ENCODE measurements at places on chromosomes 16 and 17.

GRCh38 chr16:361341-361871 is 8.9 kb upstream of the AXIN1 start:
- no peak for DNase-seq

- DNase-seq, result no peak
Observed at GRCh38 chr16:88929091-88929445, 47.9 kb downstream of the CBFA2T3 start.

GRCh38 chr17:59470624-59471297 is 94.6 kb upstream of the DHX40 start:
- DNase-seq, result no peak

DNA sequence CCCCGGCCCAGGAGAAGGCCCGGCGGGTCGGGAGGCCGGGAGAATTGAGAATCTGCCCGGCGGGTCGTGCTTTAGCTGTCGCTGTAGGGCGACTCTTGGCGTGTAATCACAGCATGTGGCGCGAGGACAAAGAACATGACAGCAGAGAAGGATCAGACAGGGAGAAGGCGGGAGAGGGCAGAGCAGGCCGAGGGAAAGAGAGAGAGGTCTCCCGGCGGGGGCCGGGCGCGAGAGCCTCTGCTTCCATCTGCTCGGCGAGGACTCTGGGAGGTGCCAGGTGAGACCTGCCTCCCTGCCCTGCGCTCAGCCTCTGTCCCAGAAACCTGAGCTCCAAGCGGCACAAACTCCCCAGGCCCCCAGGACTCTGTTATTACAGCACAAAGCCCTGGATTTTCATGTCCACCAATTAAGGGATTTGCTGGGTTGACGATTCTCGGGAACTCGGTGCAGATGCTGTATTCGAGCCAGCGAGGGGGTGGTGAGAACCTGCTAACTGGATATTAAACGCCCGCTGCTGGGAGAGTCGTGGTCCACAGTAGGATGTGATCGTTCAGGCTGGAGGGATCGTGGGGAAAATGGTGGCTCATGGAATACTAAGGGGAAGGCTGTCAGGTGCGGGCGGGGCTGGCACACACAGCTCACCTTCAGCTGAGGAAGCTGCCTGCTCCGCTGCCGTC is 172.0 kb upstream of the CIBAR2 start:
- DNase-seq, result peak; percentile 49

GRCh38 chr17:38575781-38576180 is 30.0 kb downstream of the SRCIN1 start:
- no peak for DNase-seq

DNA sequence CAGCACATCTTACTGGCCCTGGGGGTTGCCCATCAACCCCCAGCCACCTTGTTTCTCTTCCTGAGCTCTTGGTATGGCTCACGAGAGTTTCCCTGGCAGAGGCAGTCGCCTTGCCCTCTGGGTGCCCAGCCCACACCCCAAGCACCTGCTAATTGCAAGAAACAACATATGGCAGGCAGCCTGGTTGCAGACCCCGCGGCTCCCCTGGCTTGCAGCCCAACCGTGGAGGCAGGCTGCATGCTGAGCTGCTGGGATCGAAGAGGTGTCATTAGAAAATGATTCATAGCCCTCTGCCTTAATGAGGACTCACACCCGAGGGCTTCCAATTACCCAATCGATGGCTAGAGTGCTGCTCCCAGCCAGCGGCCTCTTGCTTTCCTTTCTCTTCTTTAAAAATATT is 115.7 kb downstream of the TMEM114 start:
- no peak for DNase-seq

DNA sequence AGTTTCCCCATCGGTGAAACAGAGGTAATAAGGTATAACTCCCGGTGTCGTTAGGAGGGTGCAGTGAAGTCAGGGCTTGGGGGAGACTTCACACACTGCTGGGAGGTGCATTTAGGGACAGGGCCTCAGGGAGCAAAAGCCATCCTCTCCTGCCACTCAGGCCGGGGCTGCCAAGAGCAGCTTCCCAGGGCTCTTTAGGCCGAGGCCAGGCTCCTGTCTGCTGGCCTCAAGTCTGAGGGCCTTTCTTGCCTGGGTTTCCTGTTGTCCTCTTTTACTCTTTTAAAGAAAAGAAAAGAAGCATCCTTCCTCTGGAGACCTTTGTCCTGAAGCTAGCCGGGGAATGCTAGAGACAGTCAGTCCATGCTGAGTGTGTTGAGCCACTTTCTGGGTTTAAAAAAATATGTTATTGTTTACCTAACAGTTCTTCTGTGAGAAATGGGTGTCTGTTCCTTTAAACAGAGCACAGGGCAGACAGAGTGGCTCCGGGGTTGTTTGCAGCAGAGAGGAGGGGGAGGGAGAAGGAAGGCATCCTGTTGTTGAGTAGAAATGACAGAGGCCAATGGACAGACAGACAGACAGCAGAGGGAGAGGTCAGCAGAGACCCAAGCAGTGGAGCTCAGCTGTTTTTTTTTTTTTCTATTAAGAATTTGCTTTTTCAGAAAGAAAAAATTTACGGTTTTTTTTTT is 79.1 kb downstream of the C17orf67 start:
- no peak for DNase-seq

- no peak for DNase-seq
Observed at GRCh38 chr17:55433629-55434422, 12.2 kb upstream of the MMD start.

GRCh38 chr16:87329436-87330256 is 12.5 kb upstream of the C16orf95 start:
- DNase-seq, result no peak

GRCh38 chr17:62994931-62995330 is 28.9 kb downstream of the TANC2 start:
- no peak for DNase-seq

DNA sequence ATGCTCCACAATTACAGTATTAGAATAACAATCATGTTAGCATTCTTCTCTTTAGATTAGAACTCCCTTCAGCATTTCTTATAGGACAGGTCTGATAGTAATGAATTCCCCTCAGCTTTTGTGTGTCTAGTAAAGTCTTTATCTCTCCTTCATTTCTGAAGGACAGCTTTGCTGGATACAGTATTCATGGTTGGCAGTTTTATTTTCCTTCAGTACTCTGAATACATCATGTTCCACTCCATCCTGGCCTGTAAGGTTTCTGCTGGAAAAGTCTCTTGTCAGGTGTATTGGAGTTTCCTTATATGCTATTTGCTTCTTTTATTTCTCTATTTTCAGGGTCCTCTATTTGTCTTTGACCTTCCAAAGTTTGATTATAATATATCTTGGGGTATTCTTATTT is 4.0 kb upstream of the ABCA10 start:
- DNase-seq, result no peak

DNA sequence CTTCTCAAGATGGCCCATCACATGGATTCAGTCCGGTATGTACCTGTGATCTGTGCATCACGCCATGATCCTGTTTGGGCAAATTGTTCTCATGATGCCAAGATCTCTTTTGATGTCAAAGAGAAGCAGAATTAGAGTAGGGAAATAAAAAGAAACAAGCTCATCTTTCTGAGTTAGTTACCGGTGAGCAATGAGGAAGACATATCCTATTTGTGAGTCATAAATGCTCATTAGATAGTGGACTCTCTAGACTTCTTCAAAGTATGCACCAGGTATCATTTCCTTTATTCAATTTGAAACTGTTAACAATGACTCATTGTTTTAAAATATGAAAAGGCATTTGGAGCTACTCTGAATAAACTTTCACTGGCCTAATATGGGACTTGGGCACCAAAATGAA is 8.0 kb upstream of the KRTAP4-12 start:
- DNase-seq, result no peak

GRCh38 chr17:17612085-17613022 is 20.8 kb upstream of the PEMT start:
- no peak for DNase-seq

- no peak for DNase-seq
Observed at GRCh38 chr16:86926181-86927094, 348.1 kb downstream of the FOXL1 start.

DNA sequence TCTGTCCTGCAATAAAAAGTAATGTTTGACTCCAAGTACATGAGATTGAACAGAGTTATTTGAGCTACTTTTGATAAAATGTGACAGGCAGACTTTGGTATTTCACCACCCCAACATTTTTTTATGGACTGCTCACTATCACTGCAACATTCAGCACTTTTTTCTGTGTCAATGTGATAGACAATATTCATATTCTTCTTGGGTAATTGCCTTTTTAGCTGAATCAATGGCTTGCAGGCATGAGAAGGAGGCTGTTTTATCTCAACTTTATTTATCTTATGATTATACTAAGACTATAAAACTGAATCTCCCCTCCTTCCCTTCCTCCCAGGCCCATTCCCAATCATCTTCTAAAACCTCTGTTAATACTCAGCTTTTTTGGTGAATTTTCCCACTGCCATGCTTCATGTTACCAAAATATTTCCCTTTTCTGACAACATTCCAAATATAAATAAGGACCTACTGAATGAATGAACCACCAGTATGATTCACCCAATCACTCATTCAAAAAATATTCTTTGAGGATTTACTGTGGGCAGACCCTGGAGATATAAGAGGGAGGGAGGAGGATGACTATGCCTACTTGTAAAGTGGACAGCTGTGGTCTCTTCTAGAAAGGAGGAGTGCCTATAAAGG is 67.6 kb downstream of the CDH13 start:
- no peak for DNase-seq

DNA sequence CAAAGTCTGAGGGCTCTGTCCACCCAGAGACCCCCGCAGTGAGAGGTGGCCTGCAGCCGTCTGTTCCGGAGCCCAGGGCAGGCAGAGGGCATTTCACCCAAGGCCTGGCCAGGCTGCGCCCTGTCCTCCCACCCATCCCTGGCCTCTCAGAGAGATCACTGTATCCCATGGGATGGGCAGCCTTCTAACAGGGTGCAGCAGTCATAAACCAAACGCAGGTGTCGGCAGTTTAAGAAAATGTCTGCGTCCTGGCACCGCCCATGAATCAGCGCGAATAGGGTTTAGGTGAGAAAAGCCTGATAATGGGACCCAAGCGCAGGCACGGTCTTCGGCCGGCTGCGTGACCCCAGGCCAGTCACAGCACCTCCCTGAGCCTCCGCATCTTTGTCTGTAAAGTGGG is 5.4 kb downstream of the CYBA start:
- no peak for DNase-seq

- DNase-seq, result no peak
Observed at GRCh38 chr16:78473031-78473699, 373.7 kb downstream of the WWOX start.

GRCh38 chr17:34670618-34671017 is 91.2 kb downstream of the TMEM132E start:
- DNase-seq, result no peak

GRCh38 chr16:73543331-73543969 is 495.5 kb upstream of the ZFHX3 start:
- DNase-seq, result no peak

GRCh38 chr17:37693328-37693727 is 50.1 kb upstream of the DDX52 start:
- DNase-seq, result no peak
